ENCODE measurements at places on chromosomes 11 and 22.

- no peak overlapping the region for H3K27ac ChIP-seq
- DNase-seq: no peak
- no peaks in the 10 kb centered on the region for H3K4me1 ChIP-seq
- no peak overlapping the region for H3K4me3 ChIP-seq
- no peaks in the 10 kb centered on the region for H3K27me3 ChIP-seq
Measured at GRCh38 chr11:24949406-24949805, 452.6 kb downstream of the LUZP2 start.

DNA sequence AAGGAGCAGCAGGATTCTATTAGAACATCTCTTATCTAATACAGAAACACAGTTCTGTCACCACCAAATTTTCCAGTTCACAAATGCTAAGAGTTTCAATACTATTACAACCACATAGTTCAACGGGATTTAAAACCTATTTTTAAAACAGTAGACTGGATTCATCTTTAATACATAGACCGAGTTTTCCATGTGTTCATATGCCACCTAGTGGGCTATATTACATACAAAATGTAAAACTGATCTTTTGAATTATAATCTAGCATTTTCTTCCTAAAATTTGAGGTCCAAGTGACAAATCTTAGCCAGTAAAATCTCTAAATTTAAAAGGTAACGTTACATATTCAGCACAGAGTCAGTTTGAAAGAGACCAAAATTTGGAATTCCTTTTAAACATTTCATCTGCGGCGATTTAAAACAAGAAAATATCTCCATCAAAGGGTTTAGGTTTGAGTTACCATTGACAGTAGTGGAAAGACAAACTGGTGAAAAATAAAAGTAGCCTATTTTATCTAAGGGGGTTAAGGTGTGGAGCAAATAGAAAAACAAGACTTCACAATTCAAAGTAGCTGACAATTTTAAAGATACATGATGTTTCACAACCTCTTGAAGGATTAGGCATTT, 269.3 kb upstream of the MPPED2 start:
- no peak overlapping the region for H3K27ac ChIP-seq
- DNase-seq: no peak
- no peak overlapping the region for H3K4me3 ChIP-seq
- no peaks in the 10 kb centered on the region for H3K4me1 ChIP-seq
- no peaks in the 10 kb centered on the region for H3K36me3 ChIP-seq

DNA sequence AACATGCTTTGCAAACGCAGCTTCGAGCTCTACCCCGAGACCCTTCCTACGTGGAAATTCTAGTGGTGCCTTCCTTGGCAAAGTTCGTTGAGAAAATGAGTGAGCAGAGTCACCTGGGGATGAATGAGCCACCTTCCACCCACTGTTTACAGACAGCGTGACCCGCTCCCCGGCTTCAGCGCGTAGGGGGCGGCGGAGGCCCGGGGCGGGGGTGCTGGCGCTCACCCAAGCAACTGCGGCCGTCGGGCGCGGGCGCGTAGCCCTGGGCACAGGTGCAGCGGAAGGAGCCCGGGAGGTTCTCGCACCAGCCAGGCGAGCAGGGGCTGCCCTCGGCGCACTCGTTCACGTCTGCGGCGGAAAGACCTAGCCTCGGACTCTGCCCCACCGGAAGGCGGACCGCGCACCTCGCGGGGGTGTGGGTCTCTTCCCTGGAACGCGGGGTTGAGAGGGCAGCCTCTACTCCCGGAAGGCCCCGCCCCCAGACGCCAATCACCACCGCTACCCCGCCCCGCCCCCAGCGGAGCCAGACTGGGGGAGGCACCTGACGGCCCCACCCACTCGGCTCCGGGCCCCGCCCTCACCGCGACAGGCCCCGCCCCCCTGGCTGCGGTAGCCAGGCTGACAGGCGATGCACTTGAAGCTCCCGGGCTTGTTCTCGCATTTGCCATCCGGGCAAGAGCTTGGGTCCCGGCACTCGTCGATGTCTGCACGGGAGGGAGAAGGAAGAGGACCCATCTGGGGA, 11.8 kb downstream of the LTBP3 start:
- DNase-seq: peak; percentile 99
- H3K4me3 ChIP-seq: peak overlapping the region; percentile 60
- H3K27me3 ChIP-seq: no peaks in the 10 kb centered on the region
- H3K27ac ChIP-seq: peak overlapping the region; percentile 83
- H3K36me3 ChIP-seq: no peaks in the 10 kb centered on the region

- H3K27ac ChIP-seq: no peak overlapping the region
- no peak for DNase-seq
- no peaks in the 10 kb centered on the region for H3K36me3 ChIP-seq
Measured at GRCh38 chr22:28402539-28402938, 277.1 kb downstream of the TTC28 start.

- H3K36me3 ChIP-seq: no peaks in the 10 kb centered on the region
- no peaks in the 10 kb centered on the region for H3K4me1 ChIP-seq
- no peak for DNase-seq
- no peaks in the 10 kb centered on the region for H3K27me3 ChIP-seq
Measured at GRCh38 chr11:59416613-59417012, 9.6 kb downstream of the OR5A2 start.

DNA sequence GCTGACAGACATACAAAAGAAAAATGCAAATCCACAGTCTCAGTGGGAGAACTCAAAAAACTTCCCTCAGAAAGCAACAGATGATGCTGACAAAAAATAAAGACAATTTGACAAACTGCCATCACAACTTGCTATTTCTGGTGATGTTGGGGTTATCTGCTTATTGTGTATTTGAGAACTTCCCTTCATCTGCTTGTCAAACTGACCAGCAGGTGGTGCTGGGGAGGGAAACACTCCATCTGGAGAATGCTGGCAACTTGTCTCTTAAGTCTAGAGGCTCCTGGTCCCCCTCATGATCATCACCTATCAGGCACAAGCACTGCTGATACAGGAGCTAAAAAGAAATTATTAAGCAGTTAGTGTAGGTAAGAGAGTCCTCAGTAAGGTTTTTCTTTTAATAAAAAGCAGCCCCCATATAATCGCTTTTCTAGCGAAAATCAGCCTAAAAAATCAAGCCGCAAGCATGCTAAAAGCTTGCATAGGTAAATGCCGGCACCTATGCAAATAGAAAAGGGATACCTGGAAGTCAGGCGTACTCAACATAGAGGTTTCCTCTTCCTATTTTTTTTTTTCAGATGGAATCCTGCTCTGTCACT, 9.8 kb upstream of the FAM111B start:
- DNase-seq: peak; percentile 67
- H3K4me1 ChIP-seq: no peaks in the 10 kb centered on the region
- H3K36me3 ChIP-seq: no peaks in the 10 kb centered on the region
- no peaks in the 10 kb centered on the region for H3K27me3 ChIP-seq
- H3K4me3 ChIP-seq: no peak overlapping the region

- DNase-seq: no peak
- H3K4me1 ChIP-seq: no peaks in the 10 kb centered on the region
- no peak overlapping the region for H3K4me3 ChIP-seq
- H3K36me3 ChIP-seq: no peaks in the 10 kb centered on the region
Measured at GRCh38 chr11:120622189-120622875, 110.8 kb downstream of the GRIK4 start.

DNA sequence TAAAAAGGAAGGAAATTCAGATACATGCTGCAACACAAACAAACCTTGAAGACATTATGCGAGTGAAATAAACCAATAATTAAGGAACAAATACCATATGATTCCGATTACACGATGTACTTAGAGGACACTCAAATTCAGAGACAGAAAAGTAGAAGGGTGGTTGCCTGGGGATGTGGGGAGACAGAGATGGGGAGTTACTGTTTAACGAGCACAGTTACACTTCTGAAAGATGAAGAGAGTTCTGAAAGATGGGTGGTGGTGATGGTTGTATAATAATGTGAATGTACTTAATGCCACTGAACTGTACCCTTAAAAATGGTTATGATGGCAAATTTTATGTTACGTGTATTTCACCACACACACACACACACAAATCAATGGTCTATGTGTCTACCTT, 14.7 kb downstream of the ZBTB44 start:
- no peak overlapping the region for H3K4me3 ChIP-seq
- peaks cover 5% of the 10 kb centered on the region for H3K4me1 ChIP-seq
- H3K36me3 ChIP-seq: no peaks in the 10 kb centered on the region
- no peak overlapping the region for H3K27ac ChIP-seq
- H3K27me3 ChIP-seq: no peaks in the 10 kb centered on the region
- no peak for DNase-seq

GRCh38 chr22:19620742-19621371, 93.4 kb upstream of the SEPTIN5 start:
- DNase-seq: no peak
- no peaks in the 10 kb centered on the region for H3K4me1 ChIP-seq
- no peaks in the 10 kb centered on the region for H3K36me3 ChIP-seq
- no peak overlapping the region for H3K27ac ChIP-seq

DNA sequence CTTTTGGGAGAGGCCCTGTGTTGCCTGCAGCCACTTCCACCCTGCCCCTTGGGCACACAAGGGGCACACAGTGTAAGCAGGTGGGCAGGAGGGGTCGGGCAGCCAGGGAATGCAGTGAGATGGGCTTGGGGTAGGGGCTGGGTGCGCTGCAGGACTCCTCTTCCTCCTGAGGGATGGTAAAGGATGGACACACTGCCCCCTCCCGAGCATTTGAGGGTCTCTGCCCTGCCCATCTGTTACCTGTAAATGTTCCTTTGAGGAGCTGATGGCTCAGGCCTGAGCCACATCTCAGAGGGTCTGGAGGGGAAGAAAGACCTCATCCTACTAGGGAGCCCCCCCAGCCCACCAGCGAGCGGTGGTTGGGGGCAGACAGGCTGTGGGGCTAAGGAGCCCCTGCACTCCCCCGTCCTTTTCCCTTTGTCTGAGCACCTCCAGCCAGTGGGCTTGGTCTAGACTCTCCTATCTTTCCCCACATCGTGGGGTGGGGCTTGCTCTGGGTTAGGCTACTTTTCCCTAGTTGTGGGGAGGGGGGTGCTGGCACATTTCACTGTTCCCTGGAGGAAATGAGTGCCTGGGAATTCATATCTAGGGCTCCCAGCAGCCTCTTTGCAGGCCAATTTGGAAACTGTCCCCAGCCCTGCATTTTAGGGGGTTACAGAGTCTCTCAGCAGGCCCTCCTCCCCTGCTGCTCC, 1.7 kb upstream of the TSSC4 start:
- no peaks in the 10 kb centered on the region for H3K27me3 ChIP-seq
- H3K27ac ChIP-seq: peak overlapping the region; percentile 97
- no peaks in the 10 kb centered on the region for H3K36me3 ChIP-seq
- no peak for DNase-seq
- H3K4me3 ChIP-seq: peak overlapping the region; percentile 71

- no peak overlapping the region for H3K4me3 ChIP-seq
- no peaks in the 10 kb centered on the region for H3K36me3 ChIP-seq
- no peak for DNase-seq
- no peak overlapping the region for H3K27ac ChIP-seq
Measured at GRCh38 chr11:19551457-19551856, 161.2 kb upstream of the NAV2 start.

DNA sequence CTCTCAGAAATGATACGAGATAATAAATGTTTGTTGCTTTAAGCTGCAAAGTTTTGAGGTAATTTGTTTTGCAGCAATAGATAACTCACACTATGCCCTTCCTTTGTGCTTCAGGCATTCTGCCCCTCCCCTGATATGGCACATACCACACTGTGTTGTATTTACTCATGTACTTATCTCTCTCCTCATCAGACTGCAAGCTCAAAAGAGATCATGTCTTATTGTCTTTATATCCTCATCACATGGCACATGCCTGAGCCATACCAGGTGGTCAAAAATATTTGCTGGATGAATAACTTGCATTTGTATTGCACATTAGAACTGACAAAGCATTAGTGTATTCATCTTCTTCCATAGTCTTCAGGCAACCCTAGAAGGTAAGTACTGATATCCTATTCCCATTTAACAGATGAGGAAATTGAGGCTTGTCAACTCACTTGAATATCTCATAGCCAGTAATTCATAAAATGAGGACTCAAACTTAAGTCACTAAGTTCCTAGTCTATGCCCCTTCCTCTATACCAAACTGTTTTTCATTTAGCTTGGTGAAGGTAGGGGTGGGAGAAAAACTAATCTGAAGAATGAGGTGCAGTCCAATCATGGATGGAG, 83.9 kb upstream of the EED start:
- H3K27ac ChIP-seq: peak overlapping the region; percentile 45
- no peaks in the 10 kb centered on the region for H3K4me1 ChIP-seq
- no peak for DNase-seq
- no peaks in the 10 kb centered on the region for H3K36me3 ChIP-seq

- H3K4me1 ChIP-seq: no peaks in the 10 kb centered on the region
- H3K36me3 ChIP-seq: no peaks in the 10 kb centered on the region
- no peak overlapping the region for H3K27ac ChIP-seq
Measured at GRCh38 chr11:17845431-17845881, 110.9 kb downstream of the KCNC1 start.

DNA sequence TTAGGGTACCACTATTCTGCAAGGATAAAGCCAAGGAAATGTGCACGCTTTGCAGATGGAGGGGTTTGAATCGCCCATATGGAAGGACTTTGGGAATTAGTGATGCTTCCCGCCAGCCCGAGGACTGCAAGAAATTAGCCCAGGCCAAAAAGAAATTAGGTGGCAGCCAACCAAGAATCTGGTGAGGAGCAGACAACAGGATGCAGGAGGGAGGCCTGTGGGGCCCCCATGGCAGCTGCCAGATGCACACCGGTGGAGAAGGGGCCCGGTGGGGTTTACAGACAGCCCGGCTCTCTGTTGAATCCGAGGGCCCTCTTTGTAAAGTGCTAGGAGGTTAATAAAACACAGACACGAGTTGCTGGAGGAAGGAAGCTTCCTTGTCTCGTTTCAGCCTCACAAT, 73.5 kb downstream of the TIMP3 start:
- H3K36me3 ChIP-seq: no peaks in the 10 kb centered on the region
- no peaks in the 10 kb centered on the region for H3K27me3 ChIP-seq
- DNase-seq: no peak
- H3K27ac ChIP-seq: no peak overlapping the region
- no peaks in the 10 kb centered on the region for H3K4me1 ChIP-seq
- no peak overlapping the region for H3K4me3 ChIP-seq

- H3K4me3 ChIP-seq: no peak overlapping the region
- no peaks in the 10 kb centered on the region for H3K4me1 ChIP-seq
- no peaks in the 10 kb centered on the region for H3K27me3 ChIP-seq
- no peaks in the 10 kb centered on the region for H3K36me3 ChIP-seq
- H3K27ac ChIP-seq: no peak overlapping the region
Measured at GRCh38 chr22:30876915-30877553, 91.5 kb downstream of the MORC2 start.

- DNase-seq: no peak
- no peaks in the 10 kb centered on the region for H3K4me1 ChIP-seq
- H3K4me3 ChIP-seq: no peak overlapping the region
- H3K27me3 ChIP-seq: no peaks in the 10 kb centered on the region
- no peaks in the 10 kb centered on the region for H3K36me3 ChIP-seq
- no peak overlapping the region for H3K27ac ChIP-seq
Measured at GRCh38 chr11:79594834-79595233, 154.0 kb upstream of the TENM4 start.
